Body of pancreas (tissue), 4 donors: ENCODE measurements at places on chromosomes 2 and 18. TPM values are rescaled to one million over a fixed set of nuclear protein-coding genes. Genes with fewer than 3 reads are reported as not detected.

CLEC4F gene
- total RNA-seq = not detected

DNA sequence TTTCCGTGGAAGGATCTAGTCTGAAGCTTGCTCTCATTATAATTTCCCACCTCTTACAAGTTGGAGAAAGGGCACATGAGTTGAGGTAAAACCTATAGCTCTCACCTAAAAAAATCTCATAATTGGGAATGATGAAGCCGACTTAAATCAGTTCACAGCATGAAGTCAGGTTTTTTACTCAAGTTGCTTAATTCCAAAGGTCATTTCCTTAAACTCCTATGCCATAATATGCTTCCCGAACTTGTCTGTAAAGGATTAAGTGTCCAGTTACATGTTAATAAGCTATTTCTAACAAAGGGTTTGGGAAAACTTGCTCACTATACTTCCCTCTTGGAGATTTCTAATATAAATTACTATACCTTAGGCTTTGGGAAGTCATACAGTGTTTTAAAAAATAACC is 481.2 kb downstream of the NUP35 start:
- DNase-seq = no peak

DNA sequence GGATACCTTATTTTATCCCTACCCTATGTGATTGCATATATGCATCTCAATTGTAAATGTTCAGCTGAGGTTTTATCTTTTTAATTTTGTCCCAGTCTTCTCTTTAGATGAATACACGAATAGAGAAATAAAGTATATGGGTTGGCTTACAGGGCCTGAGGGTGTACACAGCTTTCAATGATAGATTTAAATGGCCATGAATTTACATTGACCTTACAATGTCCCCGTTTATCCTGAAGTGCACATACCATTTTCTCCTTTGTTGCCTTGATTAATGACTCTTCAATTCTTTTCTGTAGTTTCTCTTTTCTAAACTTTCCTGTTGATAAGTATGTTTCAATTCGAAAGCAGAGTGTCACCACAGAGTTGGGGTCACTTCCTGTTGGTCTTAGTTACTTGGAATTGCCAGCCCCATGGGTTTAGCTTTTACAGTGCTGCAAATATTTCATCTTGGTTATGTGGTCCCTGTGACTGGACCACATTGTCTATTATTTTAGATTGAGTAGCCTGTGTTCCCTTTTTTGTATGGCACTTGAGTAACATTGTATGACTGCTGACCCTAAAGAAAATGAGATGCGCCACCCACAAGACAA is 1616.3 kb upstream of the ACVR2A start:
- DNase-seq = no peak

HRH4 gene
- total RNA-seq = not detected

DNA sequence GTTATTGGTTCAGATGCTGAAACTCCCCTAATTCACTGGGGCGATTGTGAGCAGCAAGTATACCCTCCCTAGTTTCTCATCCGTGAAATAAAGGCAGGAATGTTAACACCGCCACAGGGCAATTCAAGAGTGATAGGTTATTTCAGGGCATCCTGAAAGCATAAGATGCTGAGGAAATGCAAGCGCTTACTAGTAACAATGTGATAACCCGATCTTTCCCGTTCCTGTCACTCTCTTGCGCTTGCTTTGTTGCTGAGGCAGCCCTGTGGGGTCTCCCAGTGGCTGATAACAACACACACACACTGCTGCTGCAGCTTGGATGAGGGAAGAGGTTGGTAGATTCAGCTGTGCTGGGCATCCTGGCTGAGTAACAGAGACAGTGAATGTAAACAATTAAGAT is 259.3 kb downstream of the AGPS start:
- no peak for DNase-seq

REG1B gene
- 15,911 TPM for total RNA-seq

DNA sequence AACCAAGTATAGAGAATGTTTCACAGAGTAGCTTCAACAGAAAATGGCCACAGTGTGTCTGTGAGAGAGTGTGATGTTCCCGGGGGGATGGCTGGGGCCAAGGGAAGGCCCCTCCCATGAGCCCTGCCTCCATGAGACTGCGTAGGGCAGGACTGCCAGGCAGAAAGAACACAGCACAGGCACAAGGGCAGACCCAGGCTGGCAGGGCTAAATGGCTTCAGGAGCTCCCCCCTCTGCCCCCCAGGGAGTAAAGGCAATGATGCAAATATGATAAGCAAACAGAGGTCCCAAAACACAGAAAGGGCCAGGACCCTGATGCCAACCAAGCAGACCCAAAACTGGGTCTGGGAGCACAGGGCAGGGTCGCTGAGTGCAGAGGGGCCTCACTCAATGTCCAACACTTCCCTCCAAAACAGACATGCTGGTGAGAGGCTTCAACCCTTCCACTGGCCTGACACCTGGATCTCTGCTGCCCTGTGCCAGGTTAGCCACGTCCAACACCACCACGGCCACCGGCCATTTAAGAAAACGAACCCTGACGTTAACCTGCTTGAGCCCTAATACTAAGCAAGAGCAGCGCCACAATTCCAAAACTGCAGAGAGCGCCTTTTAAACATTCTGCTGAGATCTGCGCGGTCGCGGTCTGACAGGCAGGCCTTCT is 90.3 kb downstream of the HDAC4 start:
- peak; percentile 7 for DNase-seq

- no peak for DNase-seq
These were observed 38.3 kb downstream of the TMEM17 start for GRCh38 chr2:62467475-62468321.

GRCh38 chr18:12076424-12077140 is 17.1 kb upstream of the ANKRD62 start:
- DNase-seq = peak; percentile 61

KDSR gene
- 14.5 TPM for total RNA-seq

- peak; percentile 8 for DNase-seq
These were observed 173.8 kb downstream of the ICOS start for GRCh38 chr2:204110338-204110741.

DNA sequence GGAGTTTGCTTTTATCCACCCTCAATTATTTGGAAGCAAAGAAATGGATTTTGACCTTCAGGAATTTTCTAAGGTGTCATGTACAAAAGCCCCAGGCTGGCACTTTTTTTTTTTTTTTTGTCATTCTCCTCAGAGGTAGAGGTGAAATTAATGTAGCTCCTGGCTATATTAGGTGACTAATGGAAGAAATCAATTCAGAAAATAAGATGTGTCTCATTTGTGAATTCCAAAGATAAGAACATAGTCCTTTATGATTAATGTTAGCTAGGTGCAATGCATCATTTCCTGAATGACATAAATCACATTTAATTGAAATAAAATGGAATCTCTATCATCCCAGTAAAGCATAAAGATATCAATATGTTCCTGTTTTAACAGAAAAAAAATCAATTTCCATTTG is 477.6 kb downstream of the FBXO15 start:
- DNase-seq = no peak

DNA sequence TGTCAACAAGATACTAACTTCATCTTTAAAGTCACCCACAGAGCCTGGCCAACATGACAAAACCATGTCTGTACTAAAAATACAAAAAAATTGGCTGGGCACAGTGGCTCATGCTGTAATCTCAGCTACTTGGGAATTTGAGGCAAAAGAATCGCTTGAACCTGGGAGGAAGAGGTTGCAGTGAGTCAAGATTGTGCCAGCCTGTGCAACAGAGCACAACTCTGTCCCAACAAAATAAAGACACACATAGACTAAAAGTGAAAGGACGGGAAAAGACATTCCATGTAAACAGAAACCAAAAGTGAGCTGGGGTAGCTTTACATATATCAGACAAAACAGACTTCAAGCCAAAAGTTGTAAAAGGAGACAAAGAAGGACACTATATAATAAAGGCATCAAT is 34.8 kb downstream of the USP34 start:
- DNase-seq = no peak

ASNSD1 gene
- 22.8 TPM for total RNA-seq

C1QL2 gene
- not detected for total RNA-seq

FEV gene
- not detected for total RNA-seq

THSD7B gene
- total RNA-seq = 0.26 TPM

DNA sequence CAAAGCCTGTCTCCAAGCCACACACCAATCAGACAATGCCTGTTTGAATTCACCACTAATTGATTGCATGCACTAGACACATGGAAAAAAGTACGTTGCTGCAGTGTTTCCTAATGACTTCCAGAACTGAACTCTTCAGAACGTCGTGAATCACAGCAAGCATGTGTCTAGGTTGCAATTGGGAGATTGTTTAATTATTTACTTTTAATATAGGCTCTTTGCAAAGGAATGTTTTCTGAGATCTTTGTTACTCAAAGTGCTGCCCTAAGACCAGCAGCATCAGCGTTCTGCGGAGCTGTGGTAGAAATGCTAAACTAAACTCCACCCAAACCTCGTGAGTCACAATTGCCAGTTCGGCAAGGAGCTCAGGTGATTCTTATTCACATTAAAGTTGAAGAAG is 52.7 kb upstream of the CCDC68 start:
- no peak for DNase-seq

HOXD8 gene
- total RNA-seq = 3.1 TPM

DNA sequence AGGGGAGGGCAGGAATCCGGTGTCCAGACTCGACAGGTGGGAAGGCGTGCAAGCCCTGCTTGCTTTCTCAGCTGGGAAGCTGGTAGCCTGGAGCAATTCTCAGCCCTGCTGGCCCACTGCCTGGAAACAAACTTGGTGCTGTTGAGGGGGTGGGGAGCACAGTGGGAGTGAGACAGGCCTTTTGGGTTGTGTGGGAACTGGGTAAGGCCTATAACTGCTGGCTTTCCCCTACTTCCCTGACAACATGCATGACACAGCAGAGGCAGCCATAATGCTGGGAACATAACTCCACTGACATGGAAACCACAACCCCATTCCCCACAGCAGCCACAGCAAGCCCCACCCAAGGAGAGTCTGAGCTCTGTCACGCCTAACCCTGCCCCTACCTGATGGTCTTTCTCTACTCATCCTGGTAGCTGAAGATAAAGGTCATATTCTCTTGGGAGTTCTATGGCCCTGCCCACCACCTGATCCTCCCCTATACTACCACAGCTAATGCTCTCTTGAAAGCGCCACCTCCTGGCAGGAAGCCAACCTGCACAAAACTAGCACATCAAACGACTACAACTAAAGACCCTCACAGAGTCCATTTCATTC is 122.9 kb upstream of the ACVR1C start:
- peak; percentile 76 for DNase-seq

DNA sequence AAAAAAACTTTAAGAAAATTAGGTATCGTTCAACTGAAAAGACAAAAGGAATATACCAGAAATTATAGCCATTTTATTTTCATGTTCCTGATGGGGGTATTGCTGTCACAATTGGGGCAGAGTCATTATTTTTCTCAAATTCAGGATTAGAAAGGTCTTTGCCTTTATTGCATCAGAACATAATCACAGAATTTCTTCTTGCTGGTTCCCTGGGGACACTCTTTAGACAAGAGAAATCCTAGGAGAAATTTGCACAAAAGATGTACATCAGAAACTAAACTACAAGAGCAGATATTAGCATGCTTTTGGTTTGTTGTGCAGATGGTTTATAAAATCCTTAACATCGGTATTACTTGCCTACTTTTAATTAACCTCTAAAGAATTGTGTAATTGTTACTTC is 103.2 kb downstream of the NCOA1 start:
- no peak for DNase-seq

GRCh38 chr18:44179693-44180092 is 501.0 kb upstream of the SETBP1 start:
- no peak for DNase-seq

DNA sequence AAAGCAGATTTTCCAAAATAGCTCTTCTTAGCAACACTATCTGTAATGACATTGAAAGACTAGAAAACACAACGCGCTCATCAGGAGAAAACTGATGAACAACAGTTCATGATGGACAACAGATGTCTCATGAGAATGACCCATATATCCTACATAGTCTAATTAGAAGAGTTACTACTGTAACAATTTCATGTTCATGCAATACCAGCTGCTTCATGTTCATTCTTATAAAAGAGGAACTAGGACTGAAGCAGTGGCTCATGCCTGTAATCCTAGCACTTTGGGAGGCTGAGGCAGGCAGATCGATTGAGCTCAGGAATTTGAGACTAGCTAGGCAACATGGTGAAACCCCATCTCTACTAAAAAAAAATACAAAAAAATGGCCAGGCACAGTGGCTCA is 22.7 kb downstream of the TRAPPC8 start:
- no peak for DNase-seq

- DNase-seq = no peak
These were observed 65.3 kb upstream of the DNER start for GRCh38 chr2:229779650-229780049.

IKZF2 gene
- total RNA-seq = 3.9 TPM

GNLY gene
- total RNA-seq = 5.6 TPM

DNA sequence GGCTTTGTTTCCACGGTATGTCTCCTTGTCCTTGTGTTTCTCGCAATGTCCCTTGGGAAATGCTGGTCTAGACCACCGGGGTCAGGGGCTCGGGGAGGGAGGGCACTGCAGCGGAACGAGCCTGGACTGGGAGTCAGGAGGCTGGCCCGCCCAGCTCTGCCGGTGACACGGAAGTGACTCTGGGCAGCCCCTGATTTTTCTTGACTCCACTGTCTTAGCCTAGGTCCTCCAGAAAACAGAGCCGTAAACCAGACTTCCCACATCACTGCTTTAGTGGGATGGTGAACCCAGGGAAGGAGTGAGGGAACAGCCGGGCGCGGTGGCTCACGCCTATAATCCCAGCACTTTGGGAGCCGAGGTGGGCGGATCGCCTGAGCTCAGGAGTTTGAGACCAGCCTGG is 144.2 kb downstream of the ASB1 start:
- no peak for DNase-seq

DNA sequence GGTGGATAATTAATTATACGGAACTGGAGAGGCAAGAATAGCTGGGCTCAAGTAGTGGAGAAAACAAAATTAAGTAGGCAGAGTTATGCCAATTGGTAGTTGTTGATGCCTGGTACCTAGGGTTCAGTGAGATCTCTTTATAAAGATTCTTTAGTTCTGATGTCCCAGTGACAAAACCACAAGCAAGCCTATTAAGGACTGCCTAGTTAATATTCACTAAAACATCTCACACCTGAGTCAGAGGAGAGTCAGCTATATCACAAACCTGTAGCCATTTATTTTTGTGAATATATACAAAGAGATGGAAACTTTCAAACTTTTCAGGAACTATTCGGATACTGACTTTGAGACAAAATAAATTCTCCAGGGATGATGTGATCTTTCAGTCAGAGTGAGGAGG is 213.9 kb upstream of the CYP26B1 start:
- DNase-seq = no peak

POTEI gene
- not detected for total RNA-seq

SLC8A1 gene
- total RNA-seq = 7.8 TPM

- peak; percentile 57 for DNase-seq
These were observed 166.0 kb downstream of the SOCS6 start for GRCh38 chr18:70454704-70455322.

TMEM247 gene
- total RNA-seq = not detected

- no peak for DNase-seq
These were observed 457.4 kb downstream of the FBXO15 start for GRCh38 chr18:73690222-73690621.
